ENCODE measurements at places on chromosomes 2 and 18.

GRCh38 chr18:75221897-75222296, 11.3 kb downstream of the TSHZ1 start:
- DNase-seq, result no peak

DNA sequence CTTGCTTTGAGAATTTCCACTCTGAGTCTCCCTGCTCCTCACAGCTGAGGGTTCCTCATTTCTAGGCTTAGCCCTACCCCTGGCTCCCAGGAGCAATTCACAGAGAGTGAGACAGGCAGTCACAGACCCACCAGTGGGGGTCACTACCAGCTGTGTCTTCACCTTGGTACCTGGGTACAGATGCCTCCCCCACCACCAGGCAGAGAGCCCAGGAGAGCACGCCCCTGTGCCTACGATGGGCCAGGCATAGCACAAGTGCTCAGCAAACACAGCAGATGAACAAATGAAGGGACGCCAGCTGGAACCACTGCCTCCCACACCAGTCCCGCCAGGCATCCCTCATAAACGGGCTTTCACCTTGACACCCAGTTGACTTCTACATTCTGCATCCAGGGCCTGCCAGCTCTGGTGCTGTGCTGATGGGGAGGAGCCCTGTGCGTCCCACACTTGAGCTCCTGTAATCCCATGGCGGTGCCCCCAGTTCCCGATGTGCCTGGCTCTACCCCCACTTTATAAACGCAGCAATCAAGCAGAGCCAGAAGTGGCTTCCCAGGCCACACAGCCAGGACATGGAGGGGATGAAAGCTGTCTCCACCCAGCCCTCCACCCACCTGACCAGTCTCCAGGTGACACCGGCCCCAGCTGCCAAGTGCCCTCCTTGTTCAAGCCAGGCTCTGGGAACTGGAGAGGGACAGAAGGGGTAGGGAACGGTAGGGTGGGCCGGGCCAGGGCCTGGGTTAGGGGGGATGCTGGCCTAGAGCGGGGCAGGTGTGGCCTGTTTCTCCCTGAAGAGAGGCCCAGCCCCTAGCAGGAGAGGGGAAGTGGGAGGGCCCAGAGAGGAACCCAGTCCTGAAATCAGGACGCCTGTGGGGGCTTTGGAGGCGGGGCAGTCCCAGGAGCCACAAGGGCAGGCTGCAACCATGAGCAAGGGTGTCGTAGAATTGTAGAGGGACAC, 42.5 kb downstream of the SCTR start:
- DNase-seq, result no peak

- peak; percentile 48 for DNase-seq
Observed at GRCh38 chr2:135709992-135710391, 31.7 kb upstream of the UBXN4 start.

GRCh38 chr2:8575038-8575833, 106.6 kb upstream of the ID2 start:
- DNase-seq, result peak; percentile 29

- DNase-seq, result peak; percentile 76
Observed at GRCh38 chr2:207746131-207746530, 23.6 kb downstream of the FZD5 start.

DNA sequence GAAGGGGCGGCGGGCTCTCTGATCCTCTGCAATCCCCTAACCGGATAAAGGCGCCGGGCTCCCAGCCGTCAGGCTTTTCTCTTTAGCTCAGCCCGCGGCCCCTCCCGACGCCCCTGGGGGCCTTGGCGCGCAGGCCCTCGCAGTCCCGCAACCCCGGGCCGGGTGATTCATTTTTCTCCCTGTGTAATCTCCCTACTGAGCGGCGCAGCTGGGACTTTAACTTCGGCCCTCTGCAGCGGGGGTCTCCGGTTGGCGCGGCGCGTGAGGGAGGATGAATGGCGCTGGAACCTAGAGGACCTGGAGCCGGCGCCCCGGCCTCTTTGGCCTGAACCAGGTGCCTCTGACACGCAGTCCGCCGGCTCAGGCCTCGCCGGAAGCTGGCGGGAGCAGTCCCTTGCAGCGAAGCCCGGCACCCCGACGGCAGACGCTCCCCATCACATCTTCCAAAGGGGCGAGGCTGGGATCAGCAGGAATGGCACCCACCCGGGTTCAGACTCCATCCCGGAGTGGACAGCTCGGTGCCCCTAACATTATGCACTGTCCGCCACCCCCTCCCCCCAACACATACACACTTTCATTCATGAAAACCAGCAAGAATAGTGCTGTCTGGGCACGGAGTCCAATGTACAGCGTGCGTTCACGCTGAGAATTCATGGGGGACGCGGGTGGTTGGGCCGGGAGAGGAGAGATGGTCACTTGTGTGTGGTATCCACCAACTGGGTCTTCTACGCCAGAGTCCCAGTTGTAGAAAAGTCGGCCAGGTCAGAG, 1.2 kb downstream of the CNGA3 start:
- DNase-seq, result no peak

GRCh38 chr2:9761577-9761976, 81.7 kb upstream of the TAF1B start:
- no peak for DNase-seq

GRCh38 chr2:20687260-20687832, 20.4 kb downstream of the GDF7 start:
- DNase-seq, result peak; percentile 16

DNA sequence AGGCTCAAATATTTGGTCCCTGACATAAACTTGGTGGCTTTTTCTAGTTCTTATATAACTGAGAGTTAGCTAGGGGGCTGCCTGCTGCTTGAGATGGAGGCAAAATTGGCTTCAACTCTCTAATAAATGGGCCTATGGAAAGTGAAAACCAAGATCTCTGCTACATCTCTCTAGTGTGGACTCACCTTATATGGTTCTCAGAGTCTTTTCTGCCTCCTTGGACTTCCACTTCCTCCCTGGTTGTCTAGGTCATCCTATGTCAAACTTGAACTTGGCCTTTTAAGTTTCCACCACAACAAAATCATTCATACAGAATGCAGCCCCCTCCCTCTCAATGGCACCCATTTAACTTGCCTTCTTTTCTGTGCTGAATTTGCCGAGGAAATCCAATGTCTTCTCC, 23.9 kb upstream of the ARHGAP25 start:
- DNase-seq, result no peak

DNA sequence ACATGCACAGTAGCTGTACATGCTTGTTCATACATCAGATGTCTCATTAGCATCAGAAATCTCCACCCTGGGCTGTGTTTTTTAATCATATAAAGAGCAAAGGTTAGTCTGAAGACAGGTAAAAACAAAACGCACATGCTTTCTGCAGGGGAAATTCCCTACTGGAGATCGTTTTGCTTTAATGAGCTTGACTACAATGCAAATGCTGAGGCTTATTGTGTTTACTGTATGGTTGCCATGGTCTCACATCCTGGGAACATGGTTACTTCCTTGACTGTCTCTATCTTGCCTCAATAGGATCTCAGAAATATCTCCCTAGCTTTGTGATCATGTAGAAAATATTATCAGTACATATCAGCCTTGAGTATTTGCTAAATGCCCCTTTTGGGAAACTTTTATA, 336.5 kb upstream of the TFPI start:
- no peak for DNase-seq

DNA sequence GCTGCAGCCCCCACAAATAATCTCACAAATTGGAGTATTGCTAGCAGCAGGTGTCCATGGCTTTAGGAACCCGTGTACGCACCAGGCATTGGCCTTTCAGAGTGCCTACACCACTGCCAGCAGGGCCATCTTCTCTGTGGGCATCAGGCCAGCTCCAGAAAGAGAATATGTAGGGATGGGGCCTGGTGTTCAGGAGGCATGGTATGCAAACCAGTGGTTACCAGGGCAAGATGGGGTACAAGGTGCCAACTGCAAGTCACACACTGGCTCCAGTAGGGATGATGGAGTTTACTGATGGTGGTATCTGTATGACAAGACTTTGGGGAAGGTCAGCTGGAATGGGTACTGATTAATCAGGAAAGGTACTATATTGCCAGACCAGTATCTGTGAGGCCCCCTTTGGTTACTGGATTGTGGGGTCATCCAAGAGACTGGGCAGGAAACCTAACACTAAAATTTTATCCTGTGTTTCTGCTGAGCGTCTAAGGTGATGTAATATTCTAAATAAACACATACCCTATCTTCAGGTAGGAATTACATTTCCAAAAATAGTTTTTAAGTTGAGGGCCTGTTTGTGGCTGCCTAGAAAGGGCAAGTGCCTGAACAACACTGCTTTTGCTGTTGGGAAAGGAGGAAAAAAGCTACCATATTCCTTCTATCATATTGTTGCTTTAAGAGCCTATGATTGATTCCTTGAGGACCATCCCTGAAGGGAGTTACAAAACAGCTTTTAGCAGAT, 9.0 kb downstream of the CNOT9 start:
- DNase-seq, result no peak

DNA sequence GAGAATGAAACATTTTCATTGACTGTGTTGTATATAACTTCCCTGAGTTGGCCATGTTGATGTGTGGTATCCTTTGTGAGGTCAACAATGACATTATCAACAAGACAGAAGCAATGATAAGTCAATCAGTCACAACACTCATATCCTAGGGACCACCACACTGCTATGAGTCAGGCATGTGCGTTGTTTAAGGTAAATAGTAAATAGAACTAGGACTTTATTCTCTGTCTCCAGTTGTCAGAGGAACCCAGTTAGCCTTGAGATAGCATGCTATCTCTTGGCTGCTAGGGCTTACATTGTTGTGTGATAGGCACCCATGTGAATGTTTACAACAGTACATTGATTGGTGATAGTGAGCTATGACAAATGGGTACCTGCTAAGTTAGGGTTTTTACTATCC, 37.3 kb downstream of the GPD2 start:
- no peak for DNase-seq

Data from fibroblast of mammary gland (primary cell).